ENCODE measurements at places on chromosomes 3 and 15.

DNA sequence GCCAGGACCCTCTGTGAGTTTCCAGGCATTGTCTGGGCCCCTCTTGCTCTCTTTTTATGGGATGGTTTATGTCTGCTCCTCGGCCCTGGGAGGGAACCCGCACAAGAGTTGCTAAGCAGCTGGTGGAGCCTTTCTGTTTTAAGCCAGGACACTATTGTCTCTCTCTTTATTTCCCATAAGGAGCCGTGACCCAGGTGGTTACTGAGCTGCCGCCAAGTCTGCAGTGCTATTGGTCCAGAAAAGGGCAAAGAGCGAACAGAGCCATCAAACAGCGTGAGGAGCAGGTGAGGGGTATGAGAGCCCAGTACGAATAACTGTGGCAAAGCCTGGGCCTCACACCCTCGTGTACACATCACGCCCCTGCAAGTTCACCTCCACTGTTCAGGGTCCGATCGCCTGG lies 280.2 kb downstream of the SHQ1 start:
- no peak for DNase-seq

DNA sequence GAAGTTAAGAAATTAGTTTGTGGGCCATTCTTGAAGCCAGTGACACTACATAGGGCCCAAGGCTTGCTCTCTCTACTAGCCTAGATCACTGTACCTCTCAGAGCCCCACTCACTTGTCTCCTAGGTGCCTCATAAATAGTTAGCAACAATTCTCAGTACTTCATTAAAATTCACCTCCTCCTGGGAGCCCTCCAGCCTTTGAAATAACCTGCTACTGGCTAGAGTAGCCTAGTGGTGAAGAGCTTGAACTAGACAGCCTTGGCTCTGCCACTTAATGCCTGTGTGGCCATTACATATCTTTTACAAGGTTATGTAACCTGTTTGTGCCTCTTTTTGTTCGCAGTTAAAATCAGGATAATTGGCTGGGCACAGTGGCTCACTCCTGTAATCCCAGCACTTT lies 89.3 kb downstream of the UBE2E2 start:
- no peak for DNase-seq

GRCh38 chr15:70866982-70867641 lies 13.2 kb upstream of the LARP6 start:
- DNase-seq: no peak

DNA sequence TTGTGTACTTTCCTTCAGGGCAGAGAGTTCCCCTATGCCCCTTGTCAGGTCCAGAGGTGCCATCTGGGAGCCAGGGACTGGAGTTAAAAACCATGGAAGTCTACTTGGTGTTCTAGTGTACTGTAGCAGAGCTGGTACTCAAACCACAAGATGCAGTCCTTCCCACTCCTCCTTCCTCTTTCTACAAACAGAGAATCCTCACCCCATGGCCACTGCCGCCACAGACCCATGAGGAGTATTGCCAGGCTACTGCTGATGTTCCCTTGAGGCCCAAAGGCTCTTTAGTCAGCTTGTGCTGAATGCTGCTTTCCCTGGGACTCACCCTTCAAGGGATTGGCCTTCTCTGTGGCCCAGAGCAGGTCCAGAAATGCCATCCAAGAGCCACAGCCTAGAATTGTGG lies 229.2 kb upstream of the ZPLD1 start:
- DNase-seq: peak; percentile 53

GRCh38 chr15:42042602-42043400 lies 22.0 kb upstream of the PLA2G4E start:
- DNase-seq: no peak

GRCh38 chr3:95438274-95438673 lies 1375.4 kb downstream of the NSUN3 start:
- no peak for DNase-seq

GRCh38 chr15:100114571-100114970 lies 227.2 kb downstream of the ADAMTS17 start:
- DNase-seq: no peak

DNA sequence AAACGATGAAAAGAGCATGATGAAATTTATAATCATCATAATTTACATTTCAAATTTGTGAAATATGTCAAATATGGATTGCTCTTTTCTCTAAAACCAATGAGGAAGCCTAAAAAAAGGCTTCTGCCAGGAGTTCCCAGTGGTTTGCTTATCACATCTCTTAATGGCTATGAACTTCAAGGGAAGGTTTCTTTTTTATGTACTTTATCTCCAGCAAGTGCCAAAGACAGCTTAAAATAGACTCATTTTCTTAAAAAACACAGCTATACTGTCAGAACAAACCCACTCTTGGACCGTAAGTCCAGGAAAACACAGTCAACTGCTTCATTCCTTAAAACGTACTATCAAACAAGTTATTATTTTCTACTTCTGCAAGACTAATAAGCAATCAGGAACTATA lies 80.2 kb downstream of the DLG1 start:
- no peak for DNase-seq

DNA sequence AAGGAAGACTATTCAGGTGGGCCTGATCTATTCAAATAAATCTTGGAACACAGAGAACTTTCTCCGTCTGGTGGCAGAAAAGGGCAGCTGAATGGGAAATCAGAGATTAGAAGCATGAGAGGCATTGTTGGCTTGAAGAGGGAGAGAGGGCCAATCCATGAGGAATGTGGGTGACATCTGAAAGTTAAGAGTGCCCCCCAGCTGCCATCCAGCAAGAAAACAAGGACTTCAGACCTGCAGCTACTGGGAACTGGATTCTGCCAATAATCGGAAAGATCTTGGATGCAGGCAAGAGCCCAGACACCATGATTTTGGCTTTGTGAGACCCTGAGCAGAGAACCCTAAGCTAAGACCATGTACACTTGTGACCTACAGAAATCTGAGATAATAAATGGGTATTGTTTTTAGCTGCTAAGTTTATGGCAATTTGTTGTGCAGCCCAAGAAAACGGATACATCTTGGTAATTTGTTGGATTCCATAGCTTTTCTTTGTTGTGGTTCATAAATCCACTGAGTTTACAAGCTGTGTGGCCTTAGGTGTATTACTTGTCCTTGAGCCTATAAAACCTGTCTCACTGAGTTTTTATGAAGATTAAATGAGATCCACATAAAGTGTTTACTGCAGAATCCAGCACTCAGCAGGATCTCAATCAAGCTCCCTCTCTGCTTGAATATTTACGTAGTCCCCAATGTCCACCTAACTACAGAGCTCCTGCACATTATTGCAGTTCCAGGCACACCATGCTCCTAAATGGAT lies 82.1 kb upstream of the PRTG start:
- DNase-seq: no peak

DNA sequence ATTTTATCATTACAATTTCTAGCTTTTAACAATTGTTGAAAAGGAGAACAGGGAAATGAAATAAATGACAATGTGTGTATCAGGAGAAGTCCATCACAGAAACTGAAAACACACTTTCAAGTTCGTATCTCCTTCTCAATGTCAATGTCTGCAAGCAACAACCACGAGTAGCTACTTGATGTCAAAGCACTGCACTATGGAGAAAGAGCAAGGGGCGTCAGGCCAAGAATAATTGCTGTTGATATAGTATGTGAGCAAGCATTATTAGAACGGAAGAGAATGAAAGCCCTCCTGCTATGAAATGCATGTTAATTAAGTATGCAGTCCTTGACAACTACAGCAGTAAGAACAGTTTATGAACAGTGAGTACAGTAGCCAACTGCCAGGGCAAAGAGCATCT lies 1250.1 kb downstream of the ZPLD1 start:
- DNase-seq: no peak

GRCh38 chr15:49621887-49622286 lies 1.0 kb downstream of the DTWD1 start:
- no peak for DNase-seq

- no peak for DNase-seq
These were observed 124.6 kb upstream of the LYSMD4 start for GRCh38 chr15:99857836-99858235.

DNA sequence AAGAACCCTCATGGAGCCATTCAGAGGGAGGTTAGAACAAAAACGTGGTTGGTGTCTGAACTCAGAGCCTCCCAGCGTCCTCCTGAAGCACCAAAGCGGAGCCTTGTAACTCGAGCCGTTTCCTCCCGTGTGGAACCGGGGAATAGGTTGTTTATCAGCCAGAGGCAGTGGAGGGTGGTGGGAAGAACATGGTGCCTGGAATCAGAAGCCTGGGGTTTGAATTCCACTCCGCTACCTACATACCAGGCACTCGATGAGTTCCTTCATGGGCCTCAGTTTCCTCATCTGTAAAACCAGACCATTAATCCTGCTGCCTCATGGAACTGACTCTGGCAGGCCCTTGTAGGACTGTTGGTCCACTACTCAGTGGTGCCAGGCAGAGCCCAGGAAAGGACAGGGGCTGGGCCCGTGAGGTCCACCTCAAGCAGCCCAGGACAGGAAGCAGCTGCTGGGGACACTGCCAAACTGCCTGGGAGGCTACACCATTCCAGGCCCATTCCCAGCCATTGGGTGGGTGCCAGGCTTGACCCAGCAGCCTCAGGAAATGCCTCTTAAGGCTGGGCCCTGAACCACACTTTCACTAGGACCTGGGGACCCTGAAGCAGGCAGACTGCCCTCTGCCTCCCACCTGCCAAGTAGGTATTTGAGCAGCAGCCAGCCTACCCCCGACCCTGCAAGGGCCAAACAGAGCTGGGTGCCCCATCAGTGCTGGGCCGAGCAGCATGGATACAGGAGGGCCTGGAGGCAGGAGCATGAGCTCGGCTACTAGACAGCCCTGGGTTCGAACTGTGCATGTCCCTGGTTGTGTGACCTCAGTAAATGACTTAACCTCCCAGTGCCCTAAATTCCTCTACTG lies 33.4 kb downstream of the PRKCD start:
- DNase-seq: peak; percentile 19

GRCh38 chr3:190424108-190424477 lies 25.6 kb downstream of the TMEM207 start:
- DNase-seq: no peak

DNA sequence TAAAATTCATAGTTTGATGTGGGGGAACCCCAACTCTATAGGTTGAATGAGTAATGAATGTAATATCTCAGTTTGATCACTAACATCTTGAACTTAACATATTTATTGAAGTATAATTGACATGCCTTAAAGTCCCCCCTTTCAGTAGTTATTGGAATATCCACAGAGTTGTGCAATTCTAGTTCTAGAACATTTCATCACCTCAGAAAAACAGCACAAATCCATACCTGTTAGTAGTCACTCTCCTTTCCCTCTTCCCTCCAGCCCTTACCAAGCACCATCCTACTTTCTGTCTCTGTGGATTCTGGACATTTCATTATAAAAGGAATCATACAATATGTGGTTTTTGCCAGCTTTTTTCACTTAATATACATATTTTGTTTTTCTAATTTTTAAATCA lies 8.7 kb upstream of the NIT2 start:
- DNase-seq: no peak

DNA sequence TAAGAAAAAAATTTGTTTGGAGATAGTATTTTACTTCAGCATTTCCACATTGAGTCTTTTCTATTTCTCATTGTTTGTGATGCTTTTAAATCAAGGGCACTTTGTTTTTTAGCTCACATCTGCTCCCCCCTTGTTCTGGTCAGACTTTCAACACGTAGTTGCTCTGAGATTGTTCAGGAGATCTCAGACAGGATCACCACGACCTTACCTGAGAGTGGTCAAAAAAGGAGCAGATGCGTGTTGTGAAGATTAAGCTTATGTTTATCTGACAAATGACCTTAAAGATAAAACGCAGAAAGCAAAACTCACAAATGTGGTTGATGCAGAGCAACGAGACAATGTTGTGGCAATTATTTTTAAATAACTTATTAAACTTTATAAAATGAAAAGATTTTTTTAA lies 298.3 kb downstream of the ROBO2 start:
- no peak for DNase-seq
